Suprapubic skin (tissue), 4 donors: ENCODE measurements at places on chromosomes 5 and 9.
A peak's percentile ranks its signal among the peaks of the same experiment; 100 is the strongest.

DNA sequence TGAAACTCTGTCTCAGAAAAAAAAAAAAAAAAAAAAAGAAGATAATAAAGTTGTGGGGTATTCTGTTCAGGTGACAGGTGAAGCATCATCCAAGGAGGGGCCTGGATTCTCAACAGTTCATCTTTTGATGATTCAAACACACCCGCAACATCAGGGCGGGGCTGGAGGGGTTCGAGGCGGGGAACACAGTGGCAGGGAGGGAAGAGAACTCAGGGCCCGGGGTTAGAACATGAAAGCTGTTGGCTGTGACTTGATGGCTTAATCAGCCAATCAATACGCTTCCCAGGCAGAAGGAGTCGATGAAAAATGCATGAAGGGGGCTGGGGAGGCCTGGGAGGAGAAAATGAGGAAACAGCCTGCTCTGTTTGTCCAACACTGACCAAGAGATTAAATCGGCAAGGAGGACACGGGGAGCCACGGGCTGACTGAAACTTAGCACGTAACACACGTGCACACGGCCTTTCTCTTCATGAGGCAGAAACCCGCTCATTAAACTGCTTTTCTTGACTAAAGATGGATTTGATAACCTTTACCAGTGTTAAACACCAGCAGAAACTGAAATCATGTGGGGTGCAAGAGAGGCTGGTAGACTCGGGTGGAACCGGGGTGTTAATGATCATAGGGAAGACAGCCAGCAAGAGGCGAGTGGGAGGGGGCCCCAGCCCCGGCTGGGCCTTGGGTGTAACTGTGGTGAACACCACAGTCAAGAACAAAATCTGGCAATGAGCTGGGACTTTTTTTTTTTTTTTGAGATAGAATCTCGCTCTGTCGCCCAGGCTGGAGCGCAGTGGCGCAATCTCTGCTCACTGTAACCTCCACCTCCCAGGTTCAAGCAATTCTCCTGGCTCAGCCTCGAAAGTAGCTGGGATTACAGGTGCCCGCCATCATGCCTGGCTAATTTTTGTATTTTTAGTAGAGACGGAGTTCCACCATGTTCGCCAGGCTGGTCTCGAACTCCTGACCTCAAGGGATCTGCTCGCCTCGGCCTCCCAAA is 105.7 kb upstream of the RAPGEF1 start:
- DNase-seq: no peak

DNA sequence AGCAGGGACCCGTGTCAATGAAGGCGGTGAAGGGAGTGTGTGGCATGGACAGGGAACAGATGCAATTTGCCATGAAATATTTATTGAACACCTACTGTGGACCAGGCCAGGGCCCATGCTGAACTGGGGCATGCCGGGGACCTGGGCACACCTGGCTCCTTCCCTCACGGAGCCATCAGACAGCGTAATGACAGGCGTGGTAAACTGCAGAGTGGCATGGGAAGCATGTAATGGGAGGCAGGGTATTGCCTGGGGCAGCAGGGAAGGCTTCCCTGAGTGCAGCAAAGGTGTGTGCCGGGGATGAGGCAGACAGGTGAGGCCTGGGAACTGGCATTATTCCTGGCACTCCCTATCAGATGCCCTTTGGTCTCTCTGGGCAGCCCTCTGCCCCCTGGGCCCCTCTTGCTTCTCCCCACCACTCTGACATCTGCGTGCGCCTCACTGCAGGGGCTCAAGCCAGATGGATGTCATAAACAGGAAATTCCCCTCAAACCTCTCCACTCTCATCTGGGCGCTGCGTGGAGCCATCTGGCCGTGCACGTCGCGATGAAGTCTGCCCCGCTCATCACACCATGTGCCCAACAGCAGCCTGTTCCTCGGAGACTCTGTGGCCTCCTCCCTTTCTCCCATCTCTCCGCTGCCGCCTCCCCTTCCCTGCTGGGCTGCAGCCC is 67.6 kb downstream of the HMCN2 start:
- no peak for DNase-seq

DNA sequence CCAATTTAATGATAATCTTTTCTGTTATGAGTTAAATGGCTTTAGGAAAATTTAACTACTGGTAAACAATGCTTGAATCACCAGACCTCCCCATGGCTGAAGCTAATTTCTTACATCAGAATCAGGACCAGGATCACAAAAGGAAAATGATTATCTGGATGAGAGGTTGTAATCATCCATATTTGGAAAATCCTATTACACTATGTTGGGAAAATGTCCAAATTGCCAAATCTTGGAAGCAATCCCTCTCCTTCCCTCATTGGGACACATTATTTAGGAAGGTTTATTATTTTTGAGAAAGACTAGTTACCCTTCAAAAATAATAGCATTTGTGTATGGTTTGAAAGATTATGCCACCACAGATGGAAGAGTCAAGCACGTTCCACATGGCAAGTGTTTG is 130.7 kb upstream of the MINAR2 start:
- no peak for DNase-seq

DNA sequence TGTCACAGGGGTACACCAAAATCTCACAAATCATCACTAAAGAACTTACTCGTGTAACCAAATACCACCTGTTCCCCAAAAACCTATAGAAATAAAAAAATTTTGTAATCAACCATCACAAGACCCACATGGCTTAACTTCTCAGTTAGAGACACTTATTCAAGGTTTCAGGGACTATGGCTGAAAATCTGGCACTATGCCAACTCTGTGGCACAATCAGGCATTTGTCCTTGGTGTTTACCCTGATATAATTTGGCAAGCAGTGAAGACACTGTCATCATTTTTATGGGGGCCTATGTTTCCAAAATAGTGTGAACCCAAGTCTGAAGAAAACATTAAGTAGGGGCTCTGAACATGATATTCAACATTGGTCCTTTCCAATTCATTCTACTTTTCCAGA is 59.0 kb downstream of the ZNF622 start:
- no peak for DNase-seq

DNA sequence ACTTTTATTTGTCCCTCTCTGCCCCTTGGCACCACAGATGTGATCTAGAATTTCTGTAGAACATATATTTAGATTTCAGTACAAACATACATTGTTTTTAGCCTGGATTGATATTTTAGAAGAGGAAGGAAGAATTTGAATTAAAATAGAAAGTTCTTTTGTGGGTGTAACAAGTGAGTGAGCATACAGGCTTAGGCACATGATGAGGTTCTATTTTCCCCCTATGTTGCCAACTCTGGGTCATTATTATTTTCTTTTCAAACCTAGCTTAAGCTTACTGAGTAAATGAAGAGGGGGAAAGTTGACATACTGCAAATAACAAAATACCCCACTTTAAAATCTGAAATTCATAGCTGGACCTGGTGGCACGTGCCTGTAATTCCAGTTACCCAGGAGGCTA is 102.9 kb downstream of the GCNT1 start:
- no peak for DNase-seq

GRCh38 chr9:89388084-89388867 is 70.0 kb downstream of the SECISBP2 start:
- DNase-seq: peak; percentile 88

DNA sequence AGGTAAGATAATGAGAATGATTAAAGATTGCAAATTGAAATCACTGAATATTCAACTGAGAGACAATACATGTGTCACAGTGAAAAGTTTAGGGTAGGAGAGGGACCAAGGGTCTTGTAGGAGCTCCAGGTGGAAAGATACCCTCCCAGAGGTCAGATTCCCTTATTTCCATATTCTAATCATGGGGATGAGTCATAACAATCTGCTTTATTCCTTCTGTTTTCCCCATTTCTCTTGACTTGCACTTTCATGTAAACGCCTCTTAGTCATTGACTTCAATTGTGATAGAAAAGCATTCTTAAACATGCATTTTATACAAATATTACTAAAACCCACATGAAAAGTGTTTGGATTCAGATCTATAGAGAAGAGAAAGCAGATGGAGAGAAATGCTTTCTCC is 81.3 kb upstream of the CTSL start:
- DNase-seq: no peak

- DNase-seq: no peak
These were observed 160.4 kb downstream of the ARHGAP26 start for GRCh38 chr5:142930395-142931110.

- DNase-seq: no peak
These were observed 766.2 kb downstream of the PTPRD start for GRCh38 chr9:9846557-9846956.
